Lung (tissue), 17 donors: ENCODE measurements at places on chromosomes 5 and 9. TPM values are rescaled to one million over a fixed set of nuclear protein-coding genes. Genes with fewer than 3 reads are reported as not detected.

The C5orf58 gene
- total RNA-seq: not detected

The TMEM232 gene
- 28.3 TPM for total RNA-seq

DNA sequence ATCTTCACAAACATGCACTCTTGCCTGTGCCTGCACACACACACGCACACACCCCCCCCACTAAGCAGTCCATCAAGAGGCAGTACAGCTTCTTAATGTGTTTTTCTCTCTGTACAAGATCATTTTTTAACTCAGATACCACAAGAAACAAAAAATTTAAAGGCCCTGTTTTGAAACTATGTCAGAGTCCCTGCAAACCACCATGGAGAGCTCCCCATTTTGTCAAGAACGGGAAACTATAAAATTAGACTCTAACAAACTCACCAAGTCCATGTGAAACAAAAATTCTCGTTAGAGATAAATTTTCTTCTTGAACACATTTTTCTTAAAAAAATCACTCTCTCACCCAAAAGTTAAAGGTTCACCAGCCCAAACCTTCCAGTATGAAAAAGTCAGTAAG lies 86.3 kb downstream of the ELAVL2 start:
- no peak for DNase-seq

GRCh38 chr9:91071184-91071990 lies 269.8 kb downstream of the SYK start:
- no peak for DNase-seq

DNA sequence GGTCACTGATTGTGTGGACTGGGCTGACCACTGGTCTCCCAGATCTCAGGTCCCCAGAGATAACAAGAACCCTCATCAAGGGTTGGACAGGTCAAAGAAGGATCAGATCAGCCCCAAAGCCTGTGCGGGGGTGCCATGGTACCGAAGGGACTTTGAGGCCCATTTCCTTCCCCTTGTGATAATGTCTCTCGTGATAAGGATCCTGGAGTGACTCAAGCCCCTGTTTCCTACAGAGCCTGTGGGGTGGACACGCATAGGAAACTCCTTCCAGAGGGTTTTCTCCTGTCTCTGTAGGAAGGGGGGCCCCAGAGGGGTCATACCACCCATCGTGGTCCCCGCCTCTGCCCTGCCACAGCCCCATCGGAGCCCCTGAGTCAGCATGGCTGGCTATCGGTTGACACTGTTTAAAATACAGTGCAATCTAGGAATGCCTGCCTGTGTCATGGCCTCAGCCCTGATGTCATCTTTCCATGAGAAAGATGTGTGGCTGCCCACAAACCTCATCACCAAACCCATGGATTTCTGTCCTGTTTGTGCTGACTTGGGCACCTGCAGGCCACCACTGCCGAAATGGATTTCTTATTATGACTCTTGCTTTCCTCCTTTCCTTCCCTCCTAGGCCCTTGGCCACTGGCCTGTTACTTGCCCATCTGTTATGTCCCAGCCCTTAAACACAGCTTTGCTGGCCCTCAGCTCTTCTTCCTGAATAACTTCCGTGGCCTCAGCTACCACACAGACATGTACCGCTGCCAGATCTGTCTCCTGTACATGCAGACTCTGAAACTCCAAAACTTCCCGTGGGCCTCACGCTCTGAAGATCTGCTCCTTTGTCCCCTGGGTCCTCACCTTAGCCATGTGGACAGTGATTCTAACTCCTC lies 2.9 kb upstream of the CSF2 start:
- DNase-seq: no peak

The ZNF354C gene
- total RNA-seq: 15.8 TPM

- DNase-seq: peak; percentile 71
These were observed 81.9 kb downstream of the MED27 start for GRCh38 chr9:131997779-131998178.

The CTXN3 gene
- not detected for total RNA-seq

The FOXD4 gene
- total RNA-seq: 0.34 TPM

The ZDHHC11 gene
- total RNA-seq: 31.3 TPM

DNA sequence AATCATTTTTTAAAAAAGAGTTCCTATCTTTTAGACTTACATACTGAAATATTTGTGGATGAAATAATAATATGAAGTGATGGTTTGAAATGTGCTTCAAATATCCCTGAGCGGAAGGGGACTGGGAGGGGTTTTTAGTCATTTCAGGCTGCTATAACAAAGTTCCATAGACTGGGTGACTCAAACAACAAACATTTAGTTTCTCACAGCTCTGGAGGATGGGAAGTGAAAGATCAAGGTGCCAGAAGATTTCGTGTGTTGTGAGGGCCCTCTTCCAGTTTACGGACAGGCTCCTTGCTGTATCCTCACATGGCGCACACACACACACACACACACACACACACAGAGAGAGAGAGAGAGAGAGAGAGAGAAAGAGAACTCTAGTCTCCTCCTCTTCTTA lies 27.1 kb upstream of the TEX10 start:
- DNase-seq: no peak
